ENCODE measurements at places on chromosomes 11 and 22.

- DNase-seq: peak; percentile 63
These were observed 13.9 kb downstream of the KCNE3 start for GRCh38 chr11:74453373-74453975.

GRCh38 chr11:102457865-102458264 is 5.3 kb upstream of the TMEM123 start:
- no peak for DNase-seq

DNA sequence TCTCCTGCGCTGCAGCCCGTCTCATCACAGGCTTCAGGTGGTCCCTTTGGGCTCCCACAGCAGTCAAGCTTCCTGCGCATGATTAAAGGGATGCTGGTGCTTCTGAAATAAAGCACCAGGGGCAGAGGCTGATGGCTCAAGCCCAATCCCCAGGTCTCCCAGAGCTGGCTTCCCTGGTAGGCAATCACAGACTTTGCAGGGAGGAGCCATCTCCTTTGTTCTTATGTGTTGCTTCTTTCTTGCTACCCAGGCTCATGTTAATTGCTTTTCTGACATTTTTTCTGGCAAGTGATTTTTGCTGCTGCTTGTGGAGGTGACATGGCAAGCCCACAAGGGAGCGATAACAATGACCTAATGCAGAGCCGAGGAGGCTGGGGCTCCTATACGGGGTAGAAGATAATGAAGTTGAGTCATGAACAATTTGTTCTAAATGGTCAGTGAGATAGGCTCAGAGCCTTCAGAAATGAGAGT is 25.2 kb upstream of the PLET1 start:
- no peak for DNase-seq

DNA sequence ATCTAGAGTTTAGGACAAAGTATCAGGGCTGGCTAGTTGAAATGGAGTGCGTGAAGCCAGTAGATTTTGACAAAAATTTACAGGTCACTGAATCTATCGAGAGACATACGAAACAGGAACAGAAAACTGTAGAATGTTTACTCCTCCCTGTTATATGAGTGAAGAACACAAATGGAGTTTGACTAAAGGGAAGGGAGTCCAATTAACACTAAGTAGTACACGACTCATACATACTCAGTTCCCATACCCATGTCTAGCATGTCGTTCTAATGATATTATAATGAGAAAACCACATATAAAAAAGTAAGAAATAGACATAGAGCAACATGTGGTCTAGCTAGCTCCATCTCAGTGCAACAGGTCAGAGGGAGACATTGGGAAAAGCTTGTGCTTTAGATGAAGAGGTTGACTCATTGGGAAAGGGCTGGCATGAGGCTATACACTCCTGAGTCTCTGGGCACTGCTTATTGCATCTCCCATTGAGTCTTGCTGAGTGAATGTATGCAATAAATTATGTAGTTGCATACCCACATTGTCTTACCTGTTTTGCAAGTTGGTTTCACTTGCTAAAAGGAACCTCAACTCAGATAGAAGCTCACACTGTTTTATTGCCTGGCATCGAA is 43.5 kb downstream of the CD44 start:
- peak; percentile 48 for DNase-seq

DNA sequence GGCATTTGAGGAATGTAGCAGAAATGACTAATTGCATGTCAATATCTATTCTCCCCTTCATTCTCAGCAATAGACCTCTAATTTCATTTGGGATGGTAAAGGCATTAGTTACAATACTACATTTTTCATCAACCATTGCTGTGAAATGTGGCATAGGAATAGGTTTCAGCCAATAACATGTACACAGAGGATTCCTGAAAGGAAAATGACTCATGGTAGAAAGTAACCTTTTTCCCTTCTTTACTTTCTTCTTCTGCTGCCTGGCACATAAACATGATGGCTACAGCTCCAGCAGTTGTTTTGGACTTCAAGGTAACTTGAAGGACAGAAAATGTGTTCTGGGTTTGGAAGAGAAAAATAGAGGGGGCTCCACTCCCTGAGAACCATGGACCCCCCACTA is 231.8 kb upstream of the CTSC start:
- DNase-seq: no peak

DNA sequence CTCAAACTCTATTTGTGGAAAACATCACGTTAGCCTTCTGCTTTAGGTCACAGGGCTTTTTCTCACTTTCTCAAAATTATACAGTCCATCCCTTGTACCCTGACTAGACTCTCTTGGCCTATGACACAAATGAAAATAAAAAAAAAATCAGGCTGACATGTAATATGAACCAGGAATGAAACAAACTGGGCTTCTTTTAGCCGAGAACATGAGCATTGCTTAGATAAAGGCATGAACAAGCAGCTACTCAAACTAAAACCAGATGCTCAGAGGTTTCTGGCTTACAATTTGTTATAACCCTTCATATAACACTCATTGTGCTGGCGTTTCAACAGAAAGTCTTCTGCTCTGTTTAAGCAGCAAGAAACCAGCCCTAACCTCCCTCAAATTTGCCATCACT is 265.5 kb upstream of the NARS2 start:
- no peak for DNase-seq

GRCh38 chr11:121648306-121648705 is 195.5 kb upstream of the SORL1-AS1 start:
- no peak for DNase-seq

DNA sequence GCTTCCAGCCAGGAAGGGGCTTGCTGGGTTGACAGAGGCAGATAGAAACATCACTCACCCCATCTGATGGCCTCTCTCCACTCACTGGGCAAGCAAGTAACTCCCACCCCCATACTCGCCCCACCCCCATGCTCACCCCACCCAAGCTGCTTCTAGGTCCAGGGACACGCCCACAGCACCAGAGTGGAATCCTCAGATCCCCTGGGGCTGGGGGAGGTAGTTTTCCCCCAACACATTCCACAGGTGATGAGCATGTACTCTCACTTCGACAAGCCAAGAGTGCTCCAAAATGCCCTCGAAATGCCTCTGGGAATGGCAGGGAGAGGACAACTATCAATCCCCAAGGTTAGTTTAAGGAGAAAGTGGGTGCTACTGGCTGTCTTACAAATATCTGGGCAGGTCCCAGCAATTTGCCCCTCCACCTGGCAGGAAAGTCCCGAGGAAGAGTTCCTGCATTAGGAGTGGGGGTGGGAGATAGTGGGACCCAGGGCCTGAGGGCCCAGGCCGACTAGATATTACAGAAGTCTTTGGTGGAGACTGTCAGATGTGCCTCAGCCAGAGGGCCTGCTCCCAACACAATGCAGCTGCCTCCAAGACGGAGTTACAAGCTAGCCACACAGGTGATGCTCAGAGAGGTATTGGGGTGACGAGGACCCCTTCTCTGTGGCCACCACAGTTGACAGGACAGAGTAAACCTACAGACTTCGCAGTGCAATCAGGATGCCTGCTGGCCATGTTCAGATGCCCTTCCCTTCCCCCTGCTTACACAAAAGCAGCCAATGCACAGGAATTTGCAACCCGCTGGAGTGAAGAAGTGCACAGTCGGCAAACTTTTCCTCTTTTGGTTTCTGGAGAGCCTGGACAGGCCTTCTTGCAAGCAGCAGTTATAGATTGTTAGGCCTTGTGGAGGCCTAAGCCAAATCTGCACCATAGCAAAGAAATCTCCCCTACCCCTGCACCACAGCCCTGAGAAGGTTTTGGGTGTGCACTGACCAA is 2.9 kb upstream of the LMO1 start:
- DNase-seq: no peak

DNA sequence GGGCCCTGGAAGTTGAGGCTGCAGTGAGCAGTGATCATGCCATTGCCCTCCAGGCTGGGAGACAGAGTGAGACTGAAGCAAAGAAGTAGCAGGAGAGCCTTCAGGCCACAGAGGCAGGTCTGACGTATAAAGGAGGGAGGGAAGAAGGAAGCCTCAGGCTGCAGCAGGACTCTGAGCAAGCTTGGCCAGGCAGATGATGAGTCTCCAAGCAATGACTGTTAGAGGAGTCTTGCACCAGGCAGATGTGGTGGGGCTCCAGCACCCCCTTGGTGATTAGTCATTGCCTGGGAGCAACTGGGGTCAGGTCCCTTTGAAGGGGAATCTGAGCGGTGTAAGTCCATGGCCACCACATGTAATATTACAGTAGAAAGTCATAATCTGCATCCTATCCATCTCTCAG is 36.6 kb upstream of the NFAM1 start:
- no peak for DNase-seq

DNA sequence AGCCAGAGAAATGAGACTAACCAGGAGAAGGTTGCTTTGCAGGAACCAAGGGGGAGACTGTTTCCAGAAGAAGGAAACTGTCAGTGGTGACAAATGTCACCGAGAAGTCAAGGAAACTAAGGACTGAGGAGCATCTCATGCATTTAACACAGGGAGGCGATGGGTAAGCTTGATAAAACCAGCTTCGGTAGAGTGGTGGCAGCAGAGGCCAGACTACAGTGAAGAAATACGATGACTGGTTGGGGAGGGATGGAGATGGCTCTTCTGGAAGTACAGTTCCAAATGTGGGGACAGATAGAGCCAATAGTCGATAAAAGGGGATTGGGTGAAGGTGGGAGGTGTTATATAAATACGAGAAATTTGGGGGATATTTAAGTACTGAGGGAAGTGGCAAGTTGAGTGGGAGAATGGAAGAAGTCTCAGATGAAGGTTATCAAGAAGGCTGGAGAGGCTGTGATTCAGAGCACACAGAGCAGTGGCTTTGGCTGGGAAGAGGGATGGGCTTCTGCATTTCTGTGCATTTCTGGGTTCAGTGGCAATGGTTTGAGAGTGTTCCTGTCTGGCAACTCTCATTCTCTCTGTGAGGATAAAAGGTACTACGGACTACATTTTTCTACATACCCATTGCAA is 29.2 kb downstream of the SC5D start:
- DNase-seq: peak; percentile 37

- no peak for DNase-seq
These were observed 32.2 kb downstream of the SLC6A5 start for GRCh38 chr11:20631519-20632168.

DNA sequence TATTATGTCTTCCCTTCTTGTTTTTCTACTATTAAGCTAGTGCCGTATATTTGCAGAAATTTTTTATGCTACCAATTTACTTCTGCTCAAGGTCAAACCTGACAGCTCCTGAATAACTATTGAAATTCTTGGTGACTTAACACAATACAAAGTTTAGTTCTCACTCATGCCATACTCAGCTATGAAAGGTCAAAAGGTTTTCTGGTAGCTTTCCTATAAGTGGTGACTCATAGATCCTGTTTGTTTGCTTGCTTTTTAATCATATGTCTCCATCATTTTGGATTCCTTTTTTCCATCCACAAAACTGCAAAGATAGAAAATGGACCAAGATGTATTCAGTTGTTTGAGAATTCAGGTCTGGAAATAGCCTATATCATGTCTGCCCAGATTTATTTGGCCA is 855.8 kb upstream of the LRRC4C start:
- no peak for DNase-seq

Data from GM13977 (cell line).